MG63 (cell line): ENCODE measurements at places on chromosomes 6 and 20. TPM values are rescaled to one million over a fixed set of nuclear protein-coding genes. Genes with fewer than 3 reads are reported as not detected.

Gene SEL1L2
- not detected in 2 replicates for total RNA-seq

Gene DEFB132
- total RNA-seq, result not detected in 2 replicates

Gene GHRH
- total RNA-seq, result not detected in 2 replicates

Gene SLC29A1
- total RNA-seq, result 118 and 130 TPM in 2 replicates

Gene B3GALT4
- 0.49 and 2.0 TPM in 2 replicates for total RNA-seq

Gene TPX2
- total RNA-seq, result 123 and 139 TPM in 2 replicates

Gene TREML2
- total RNA-seq, result not detected in 2 replicates

Gene FNDC1
- 0.05 TPM in 1 of 2 replicates, not detected in the other for total RNA-seq

Gene LY6G6D
- total RNA-seq, result not detected in 2 replicates

Gene AURKA
- total RNA-seq, result 86.4 and 130 TPM in 2 replicates

Gene C6orf132
- total RNA-seq, result 0.07 and 0.17 TPM in 2 replicates

Gene GSTA2
- total RNA-seq, result 0.63 TPM in 1 of 2 replicates, not detected in the other

Gene TNF
- total RNA-seq, result not detected in 2 replicates

Gene CCN5
- 0.07 TPM in 1 of 2 replicates, not detected in the other for total RNA-seq

Gene RNF144B
- 1.9 and 4.3 TPM in 2 replicates for total RNA-seq

Gene EEF1A2
- 62.5 and 113 TPM in 2 replicates for total RNA-seq

Gene PGBD1
- total RNA-seq, result 4.6 and 9.3 TPM in 2 replicates

Gene HRH3
- not detected in 2 replicates for total RNA-seq

Gene TRIM10
- total RNA-seq, result not detected in 2 replicates

Gene CPXM1
- total RNA-seq, result 1.2 TPM in 1 of 2 replicates, not detected in the other

Gene DNMT3B
- 5.6 and 6.6 TPM in 2 replicates for total RNA-seq

Gene FOXS1
- 0.07 TPM in 1 of 2 replicates, not detected in the other for total RNA-seq

Gene SNAI1
- total RNA-seq, result 0.12 and 0.82 TPM in 2 replicates

Gene HLA-DQA2
- total RNA-seq, result not detected in 2 replicates

Gene MEP1A
- total RNA-seq, result not detected in 2 replicates

Gene MEI4
- not detected in 2 replicates for total RNA-seq

Gene GABRR1
- not detected in 2 replicates for total RNA-seq

Gene PPP1R3G
- total RNA-seq, result 0.16 TPM in 1 of 2 replicates, not detected in the other

Gene CNR1
- total RNA-seq, result 0.07 and 0.72 TPM in 2 replicates

Gene CCN6
- not detected in 2 replicates for total RNA-seq

Gene NHSL1
- 1.3 and 8.7 TPM in 2 replicates for total RNA-seq
